Right hindlimb (tissue), 1 donor: ENCODE measurements at places on chromosomes 16 and 17.
A peak's percentile ranks its signal among the peaks of the same experiment; 100 is the strongest.

GRCh38 chr16:67248401-67249177, at the start of gene SLC9A5:
SLC9A5 (plus strand) TSS chr16:67248979; CDS start chr16:67249015, 36 bp downstream.
- peak; percentile 53 for DNase-seq

GRCh38 chr17:8925808-8926207, 39.7 kb downstream of the PIK3R5 start:
- DNase-seq: no peak

DNA sequence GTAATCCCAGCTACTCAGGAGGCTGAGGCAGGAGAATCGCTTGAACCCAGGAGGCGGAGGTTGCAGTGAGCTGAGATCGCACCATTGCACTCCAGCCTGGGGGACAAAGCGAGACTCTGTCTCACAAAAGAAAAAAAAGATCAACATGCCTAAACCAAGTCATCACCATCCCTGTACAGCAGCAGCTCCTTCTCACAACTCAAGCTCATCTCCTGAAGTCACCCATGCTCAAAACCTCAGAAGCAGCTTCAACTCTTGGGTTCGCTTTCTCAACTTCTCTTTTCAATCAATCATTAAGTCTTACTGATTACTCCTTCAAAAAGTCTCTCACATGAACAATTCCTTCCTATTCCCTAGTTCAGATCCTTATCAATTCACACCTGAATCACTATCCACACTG, 31.3 kb downstream of the PHLPP2 start:
- no peak for DNase-seq

DNA sequence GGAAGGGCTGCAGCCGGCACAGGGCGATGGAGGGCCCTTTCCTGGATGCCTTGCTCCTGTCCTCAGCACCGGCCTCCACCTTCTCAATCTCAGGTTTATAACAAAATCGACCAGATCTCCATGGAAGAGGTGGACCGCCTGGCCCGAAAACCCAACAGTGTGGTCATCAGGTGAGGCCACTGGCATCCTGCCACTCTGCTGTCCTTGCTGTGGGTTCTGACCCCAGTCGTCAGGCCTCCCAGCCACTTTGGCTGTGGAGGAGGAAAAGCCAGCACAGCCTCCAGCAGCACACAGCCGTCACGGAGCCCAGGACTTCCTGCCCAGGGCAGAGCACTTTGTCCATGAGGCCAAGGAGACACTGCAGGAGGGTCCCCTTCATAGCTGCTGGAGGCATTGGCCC, 6.7 kb upstream of the MYO15A start:
- DNase-seq: no peak

GRCh38 chr17:34413443-34414119, 50.5 kb upstream of the CCL1 start:
- no peak for DNase-seq
